ENCODE measurements at places on chromosomes 12 and 14. TPM values are rescaled to one million over a fixed set of nuclear protein-coding genes. Genes with fewer than 3 reads are reported as not detected.

- H3K4me3 ChIP-seq: no peak overlapping the region
- DNase-seq: no peak
- H3K27me3 ChIP-seq: no peaks in the 10 kb centered on the region
- H3K27ac ChIP-seq: no peak overlapping the region
Observed at GRCh38 chr12:127308148-127308547, 958.8 kb upstream of the TMEM132C start.

IL22 gene
- total RNA-seq: not detected

DNA sequence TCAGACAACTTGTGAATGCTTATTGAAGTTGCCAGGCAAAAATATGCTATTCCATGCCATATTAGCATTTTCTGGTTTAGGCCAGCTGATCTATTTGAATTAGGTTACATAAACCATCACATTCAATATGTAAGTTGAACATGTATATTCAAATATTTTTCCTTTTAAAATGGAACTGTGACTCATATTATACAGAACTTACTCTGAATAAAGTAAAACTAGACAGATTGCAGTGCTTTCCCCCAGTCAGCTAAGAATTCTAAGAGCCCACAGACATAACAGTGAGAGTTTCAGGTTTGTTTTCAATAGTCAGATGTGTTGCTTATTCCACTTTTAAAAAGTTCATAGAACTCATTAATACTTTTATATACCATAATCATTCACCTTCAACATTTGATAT lies 119.8 kb downstream of the MGST1 start:
- no peaks in the 10 kb centered on the region for H3K36me3 ChIP-seq
- H3K27ac ChIP-seq: no peak overlapping the region
- H3K4me1 ChIP-seq: no peaks in the 10 kb centered on the region
- no peak overlapping the region for H3K4me3 ChIP-seq
- no peak for DNase-seq

DNA sequence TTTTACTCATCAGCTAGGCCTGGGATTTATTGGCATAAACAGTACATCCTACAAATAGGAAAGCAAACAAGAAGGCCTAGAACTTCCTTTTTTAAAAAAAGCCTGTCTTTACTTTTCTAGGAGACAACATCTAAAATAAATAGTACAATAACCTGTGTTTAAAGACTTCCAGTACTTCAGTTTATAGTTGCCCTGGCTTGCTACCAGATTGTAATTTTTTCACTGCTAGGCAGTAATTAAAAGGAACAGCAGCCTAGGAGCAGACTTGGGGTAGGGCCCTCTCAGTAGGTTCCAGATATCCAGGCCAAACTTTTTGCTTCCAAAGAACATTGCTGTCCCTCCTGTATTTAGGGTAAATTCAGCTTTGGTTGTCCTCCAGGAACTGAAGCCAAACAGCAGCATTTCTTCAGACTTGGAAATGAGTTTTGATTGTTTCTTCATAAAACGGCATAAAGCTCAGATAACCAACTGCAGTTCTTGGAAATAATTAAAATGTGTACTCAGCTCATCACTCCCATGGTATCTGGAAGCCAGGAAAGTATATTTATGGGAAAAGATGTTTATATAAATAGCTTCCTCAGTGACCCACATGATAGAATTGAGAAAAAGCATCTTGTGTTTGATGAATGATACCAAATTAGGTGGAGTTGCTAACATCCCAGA lies 61.7 kb downstream of the PPP1R36 start:
- no peak overlapping the region for H3K4me3 ChIP-seq
- peak overlapping the region; percentile 45 for H3K27ac ChIP-seq
- peaks cover 9% of the 10 kb centered on the region for H3K4me1 ChIP-seq
- DNase-seq: no peak
- H3K36me3 ChIP-seq: no peaks in the 10 kb centered on the region

- no peaks in the 10 kb centered on the region for H3K27me3 ChIP-seq
- no peaks in the 10 kb centered on the region for H3K4me1 ChIP-seq
- no peak overlapping the region for H3K27ac ChIP-seq
- H3K36me3 ChIP-seq: no peaks in the 10 kb centered on the region
Observed at GRCh38 chr12:89863493-89863938, 154.9 kb upstream of the ATP2B1 start.

GRCh38 chr14:23654231-23654630 lies 18.1 kb downstream of the DHRS2 start:
- H3K4me1 ChIP-seq: no peaks in the 10 kb centered on the region
- no peak for DNase-seq
- H3K27me3 ChIP-seq: no peaks in the 10 kb centered on the region
- no peak overlapping the region for H3K27ac ChIP-seq
- no peak overlapping the region for H3K4me3 ChIP-seq
- no peaks in the 10 kb centered on the region for H3K36me3 ChIP-seq

- DNase-seq: no peak
- H3K27me3 ChIP-seq: no peaks in the 10 kb centered on the region
- no peaks in the 10 kb centered on the region for H3K4me1 ChIP-seq
- H3K27ac ChIP-seq: no peak overlapping the region
- H3K36me3 ChIP-seq: no peaks in the 10 kb centered on the region
- no peak overlapping the region for H3K4me3 ChIP-seq
Observed at GRCh38 chr12:77225373-77225772, 160.0 kb upstream of the E2F7 start.

DNA sequence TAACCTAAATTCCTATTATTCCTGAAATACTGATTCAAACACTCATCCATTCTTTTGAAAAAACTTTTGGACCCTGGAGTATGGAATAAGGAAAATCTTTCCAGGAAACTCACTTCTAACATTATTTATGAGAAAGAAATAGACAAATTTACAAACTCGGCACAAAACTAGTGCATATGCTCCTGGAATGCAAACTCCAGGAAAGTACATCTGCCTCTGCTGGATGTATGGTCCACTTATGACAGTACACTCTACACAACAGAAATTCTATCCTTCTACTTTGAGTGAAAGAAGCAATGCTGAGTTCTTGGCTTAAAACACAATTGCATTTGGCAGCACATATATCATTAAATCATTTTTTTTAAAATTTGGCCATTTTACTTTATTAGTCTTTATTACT lies 700.5 kb upstream of the STXBP6 start:
- no peaks in the 10 kb centered on the region for H3K4me1 ChIP-seq
- no peaks in the 10 kb centered on the region for H3K36me3 ChIP-seq
- H3K27me3 ChIP-seq: no peaks in the 10 kb centered on the region
- no peak overlapping the region for H3K4me3 ChIP-seq
- H3K27ac ChIP-seq: no peak overlapping the region
- DNase-seq: no peak

Measured in ascending aorta (tissue), 2 donors.